ENCODE measurements at places on chromosomes 1 and 21.
A peak's percentile ranks its signal among the peaks of the same experiment; 100 is the strongest.

DNA sequence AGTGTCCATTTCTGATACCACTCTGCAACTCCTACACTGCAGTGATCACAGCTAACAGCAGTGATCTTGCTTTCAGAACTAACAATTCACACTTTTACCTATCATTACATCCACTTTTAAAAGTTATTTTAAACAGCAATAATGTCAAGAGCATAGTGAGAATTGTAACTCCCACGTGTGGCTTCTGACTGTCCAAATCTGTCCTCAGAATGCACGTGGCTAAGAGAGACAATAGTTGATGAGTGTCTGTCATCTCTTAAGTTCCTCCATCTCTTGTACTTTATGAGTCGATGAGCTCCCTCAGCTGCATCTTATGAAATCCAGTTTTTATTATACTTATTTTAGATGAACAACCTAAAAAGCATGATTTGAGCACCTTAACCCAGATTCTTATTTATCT, 16.5 kb upstream of the CFHR5 start:
- no peak for DNase-seq

DNA sequence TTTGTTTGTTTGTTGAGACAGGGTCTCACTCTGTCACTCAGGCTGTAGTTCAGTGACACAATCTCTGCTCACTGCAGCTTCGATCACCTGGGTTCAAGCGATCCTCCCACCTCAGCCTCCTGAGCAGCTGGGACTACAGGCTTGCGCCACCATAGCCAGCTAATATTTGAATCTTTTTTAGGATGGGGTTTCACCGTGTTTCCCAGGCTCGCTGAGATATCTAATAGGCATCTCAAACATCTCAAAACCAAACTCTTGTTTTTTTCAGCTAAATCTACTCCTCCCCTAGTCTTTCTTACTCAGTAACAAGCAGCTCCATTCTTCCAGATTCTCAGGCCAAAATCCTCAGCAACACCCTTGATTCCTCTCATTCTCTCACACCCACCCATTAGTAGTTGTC, 22.0 kb upstream of the SRRM1 start:
- no peak for DNase-seq

DNA sequence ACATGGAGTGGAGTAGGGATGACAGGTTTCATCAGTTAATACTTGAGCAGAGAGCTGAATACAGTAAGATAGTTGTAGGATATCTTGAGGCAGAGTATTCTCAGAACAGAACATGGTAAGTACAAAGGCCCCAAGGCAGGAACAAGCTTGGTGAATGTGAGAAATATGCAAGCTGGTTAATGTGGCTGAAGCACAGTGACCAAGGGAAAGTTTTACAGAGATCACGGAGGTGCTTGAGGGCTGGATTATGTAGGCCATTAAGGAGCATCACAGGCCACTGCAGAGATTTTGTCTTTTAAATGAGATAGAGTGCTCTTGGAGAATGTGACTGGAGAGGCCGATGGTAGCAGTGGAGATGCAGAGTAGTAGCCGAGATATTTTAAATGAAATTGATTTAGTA, 54.0 kb upstream of the BOLA1 start:
- no peak for DNase-seq

DNA sequence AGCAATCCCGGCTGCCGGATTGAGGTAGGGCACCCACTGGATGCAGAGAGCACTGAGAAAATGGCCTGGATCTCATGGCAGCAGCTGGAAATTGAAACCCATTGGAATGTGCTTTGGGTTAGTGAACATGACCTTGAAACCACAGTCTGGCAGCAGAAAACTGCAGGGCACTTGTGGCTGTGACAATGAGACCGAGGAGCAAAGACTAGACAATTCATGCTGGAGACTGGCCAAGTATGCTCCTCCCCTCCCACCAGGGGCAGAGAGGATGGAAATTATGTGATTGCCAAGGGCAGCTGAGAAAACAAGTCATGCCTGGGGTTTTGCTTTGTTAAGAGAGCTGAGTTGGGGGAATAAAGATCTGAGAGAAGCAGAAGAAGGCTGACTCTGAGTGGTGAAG, 60.7 kb downstream of the ZNF697 start:
- peak; percentile 89 for DNase-seq

DNA sequence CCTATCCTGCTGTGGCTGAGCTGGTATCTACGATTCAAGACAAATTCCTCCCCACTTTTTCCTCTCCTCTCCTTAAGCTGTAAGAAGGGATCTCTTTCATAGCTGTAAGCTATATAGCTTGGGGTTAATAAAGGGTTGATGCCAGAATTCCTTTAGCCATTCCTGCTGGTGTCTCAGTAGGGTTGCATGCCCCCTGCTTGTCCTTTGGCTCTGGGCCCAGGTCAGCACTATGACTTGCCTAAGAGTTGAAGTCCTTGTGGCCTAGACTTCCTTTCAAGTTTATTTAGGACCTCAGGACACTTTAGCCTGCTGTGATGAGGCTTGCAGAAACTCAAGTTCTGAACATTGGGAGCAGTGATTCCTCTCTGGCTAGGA, 270.0 kb downstream of the AMY1C start:
- DNase-seq: no peak

GRCh38 chr1:153429266-153430165, 13.2 kb downstream of the S100A7A start:
- DNase-seq: no peak

GRCh38 chr1:58933599-58933926, 149.7 kb upstream of the JUN start:
- DNase-seq: no peak

DNA sequence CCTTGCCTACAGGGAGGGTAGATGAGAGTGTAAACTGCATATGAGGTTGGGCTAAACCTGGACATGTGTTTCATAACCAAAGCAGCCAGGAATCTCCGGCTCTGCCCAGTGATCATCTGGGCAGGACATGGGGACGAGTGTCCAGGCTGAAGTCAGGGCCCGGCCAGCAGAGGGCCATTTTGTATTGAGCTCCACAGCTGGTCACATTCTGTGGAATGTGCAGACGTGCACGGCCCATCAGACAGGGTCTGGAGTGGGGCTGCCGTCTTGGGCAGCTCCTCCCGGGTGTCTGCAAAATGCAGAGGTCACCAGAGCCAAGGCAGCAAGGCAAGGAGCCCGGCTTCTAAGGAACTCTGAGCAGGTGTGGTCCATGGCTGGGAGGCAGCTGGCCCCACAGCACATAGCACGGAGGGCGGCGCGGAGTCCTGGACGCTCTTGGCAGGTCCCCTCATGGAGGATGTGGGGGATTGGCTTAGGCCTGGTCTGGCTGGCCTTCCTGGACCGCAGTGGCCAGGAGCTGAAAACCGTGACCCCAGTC, 6.2 kb downstream of the LRRC3 start:
- DNase-seq: no peak

DNA sequence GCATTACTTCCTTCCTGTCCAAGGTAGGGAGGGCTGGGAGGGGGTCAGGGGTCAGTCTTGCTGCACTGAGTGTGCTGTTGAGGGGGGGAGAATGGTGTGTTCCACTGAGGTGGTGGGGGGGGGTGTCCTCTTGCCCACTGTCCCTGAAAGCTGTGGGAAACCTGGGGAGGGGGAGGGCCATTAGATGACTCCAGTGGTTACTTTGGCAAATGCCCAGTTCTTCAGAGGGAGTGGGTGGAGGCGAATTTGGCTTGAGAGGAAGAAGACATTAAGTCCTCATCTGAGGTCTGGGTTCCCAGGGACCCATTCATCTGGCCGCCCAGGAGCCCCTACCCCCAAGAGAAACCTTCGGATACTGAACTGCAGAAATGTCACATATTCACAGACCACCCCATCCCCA, 36.2 kb downstream of the MEF2D start:
- DNase-seq: no peak

DNA sequence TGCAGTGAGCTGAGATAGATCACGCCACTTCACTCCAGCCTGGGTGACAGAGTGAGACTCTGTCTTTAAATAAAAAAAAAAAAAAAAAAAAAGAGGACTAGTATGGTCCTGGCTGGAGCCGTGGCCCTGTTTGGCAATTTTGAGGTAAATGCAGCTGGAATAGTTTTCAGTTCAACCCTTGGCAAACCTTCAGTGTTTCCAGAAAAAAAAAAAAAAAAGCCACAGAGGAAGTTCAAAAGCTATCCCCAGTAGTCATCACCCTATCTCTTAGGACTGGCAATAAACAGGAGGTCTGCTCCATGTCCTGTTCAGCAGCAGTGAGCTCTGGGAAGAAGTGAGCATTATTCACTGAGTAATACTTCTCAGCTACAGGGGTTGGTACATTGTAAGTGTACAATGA, 56.8 kb upstream of the ERRFI1 start:
- no peak for DNase-seq

GRCh38 chr1:243251539-243251938, 3.5 kb downstream of the CEP170 start:
- no peak for DNase-seq

DNA sequence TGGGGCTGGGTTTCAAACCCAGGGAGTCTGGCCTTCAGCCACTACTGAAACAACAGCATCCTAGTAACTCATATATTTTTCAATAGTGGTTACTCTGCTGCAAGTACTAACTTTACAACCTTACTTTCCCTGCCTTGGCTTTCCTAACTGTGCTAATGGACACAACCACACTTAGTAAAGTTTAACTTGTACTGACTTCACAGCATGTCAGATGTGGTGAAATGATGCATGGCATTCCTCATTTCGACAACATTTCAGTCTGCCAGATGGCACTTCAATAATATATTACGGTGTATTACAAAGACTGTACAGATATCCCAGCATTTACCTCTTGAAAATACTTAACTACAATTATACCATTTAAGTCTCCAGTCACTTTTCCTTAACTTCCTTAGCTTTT, 27.8 kb downstream of the LRRC7 start:
- no peak for DNase-seq

- no peak for DNase-seq
These were observed 89.2 kb upstream of the CCDC190 start for GRCh38 chr1:162950187-162950586.

GRCh38 chr1:46013581-46013980, 118.8 kb downstream of the PIK3R3 start:
- DNase-seq: no peak

- no peak for DNase-seq
These were observed 5.8 kb upstream of the PTPN7 start for GRCh38 chr1:202165942-202166843.

DNA sequence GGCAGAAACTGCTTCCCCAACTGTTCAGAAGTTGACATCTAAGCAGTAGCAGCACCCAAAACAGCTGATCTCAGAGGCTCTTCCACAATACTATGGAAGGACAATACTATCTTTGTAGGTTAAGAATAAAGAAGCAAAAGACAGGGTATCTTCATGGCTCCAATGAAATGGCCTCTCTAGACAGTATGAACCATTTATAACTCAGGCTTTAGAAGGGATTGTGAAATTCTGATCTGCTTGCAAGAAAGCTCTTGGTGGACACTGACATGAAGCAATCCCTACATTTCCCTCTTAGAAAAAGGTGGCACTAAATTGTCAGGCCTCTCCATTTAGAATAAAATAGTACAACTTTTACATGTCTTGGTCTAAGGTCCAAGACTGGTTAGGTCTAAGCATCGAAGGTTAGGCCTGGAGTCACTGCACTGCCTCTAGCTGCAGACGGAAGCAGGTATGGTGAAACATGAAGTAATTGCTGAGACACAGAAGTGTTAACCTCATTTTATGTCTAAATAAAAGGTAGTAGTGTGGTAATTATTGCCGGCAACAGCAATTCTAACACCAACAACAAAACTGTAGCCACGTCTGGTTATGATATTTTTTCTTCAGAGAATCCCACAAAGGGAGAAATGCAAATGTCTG, 50.6 kb upstream of the HP1BP3 start:
- DNase-seq: no peak

GRCh38 chr1:98888869-98889268, 115.8 kb downstream of the PLPPR5 start:
- no peak for DNase-seq

DNA sequence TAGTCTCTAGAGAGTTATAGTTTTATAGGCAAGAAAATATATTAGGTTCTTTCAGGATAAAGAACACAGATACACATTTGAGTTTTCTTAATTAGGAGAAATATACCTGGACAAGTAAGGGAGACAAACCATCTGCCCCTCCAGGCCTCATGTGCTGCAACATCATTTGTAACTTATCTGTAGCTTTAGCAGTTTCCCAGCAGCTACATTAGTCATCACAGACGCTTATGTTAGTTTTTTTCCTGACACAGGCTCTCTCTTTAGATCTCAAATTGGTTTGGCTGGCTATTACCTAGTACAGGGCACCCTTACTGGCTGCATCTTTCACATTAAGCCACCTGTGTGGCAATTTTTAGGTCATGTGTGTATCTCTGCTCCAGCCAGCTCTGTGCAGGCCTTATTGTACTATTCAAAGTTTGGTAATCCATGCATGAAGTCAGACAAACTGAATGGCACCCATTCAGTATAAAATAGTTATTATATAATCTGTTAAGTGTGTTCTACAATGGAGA, 25.9 kb downstream of the GNPAT start:
- DNase-seq: no peak

GRCh38 chr21:16195538-16195910, 465.7 kb downstream of the USP25 start:
- DNase-seq: no peak

DNA sequence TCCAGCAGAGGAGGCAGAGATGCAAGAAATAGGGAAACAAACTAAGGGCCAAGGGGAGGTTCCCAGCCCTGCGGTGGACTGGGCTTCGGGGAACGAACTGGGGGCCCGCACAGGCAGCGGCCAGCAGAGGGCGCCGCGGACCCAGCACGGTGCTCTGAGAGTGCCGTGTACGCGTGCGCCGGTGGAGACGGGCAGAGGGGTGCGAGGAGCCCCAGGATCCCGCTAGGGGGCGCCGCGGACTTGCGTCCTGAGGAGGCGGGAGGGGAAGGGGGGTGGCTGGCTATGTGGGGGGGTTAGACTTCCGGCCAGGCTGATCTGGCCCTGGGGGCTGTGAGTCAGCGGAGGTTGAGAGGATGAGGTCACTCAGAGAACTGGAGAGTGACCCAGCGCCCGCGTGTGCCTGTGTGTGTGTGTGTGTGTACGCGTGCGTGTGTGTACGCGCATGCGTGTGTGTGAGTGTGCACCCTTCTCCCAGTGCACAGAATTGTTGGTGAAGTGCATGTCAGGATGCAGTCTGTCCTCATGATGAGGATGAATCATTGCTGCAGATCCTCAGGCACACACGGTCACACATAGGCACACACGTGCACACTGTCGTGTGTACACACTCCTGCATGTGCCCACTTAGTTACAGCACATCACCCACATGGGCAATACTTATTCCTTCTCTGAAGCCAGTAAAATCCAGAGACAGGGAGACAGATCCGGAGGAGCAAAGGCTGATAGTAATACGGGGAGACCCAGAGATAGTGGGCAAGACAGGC, 17.0 kb downstream of the NES start:
- DNase-seq: peak; percentile 89

GRCh38 chr1:168728473-168729404, at the start of gene DPT:
Gene DPT, minus strand, starts transcription at chr1:168729206. Its CDS starts 32 bp downstream, at chr1:168729174.
- DNase-seq: no peak

DNA sequence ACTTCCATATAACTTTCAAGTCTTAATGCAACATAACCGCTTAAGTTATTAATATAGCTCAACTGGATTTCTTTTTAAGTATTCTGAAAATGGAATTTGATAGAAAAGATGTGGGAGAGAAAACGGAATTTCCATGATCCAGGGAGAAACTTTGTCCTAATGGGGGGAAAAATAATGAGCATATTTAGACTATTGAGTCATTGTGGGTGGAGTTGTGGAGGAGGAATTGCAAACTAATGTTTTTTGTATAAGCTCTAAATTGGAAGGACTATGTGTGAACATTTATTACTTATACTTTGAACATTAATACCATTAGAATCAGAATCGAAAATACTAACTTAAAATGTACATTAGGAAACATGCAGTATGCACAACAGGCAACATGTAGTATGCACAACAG, 159.9 kb upstream of the NEGR1 start:
- DNase-seq: no peak

- DNase-seq: no peak
These were observed 2.5 kb downstream of the COA7 start for GRCh38 chr1:52695627-52696026.

GRCh38 chr1:230768903-230769570, 21.8 kb downstream of the CAPN9 start:
- DNase-seq: no peak
